ENCODE measurements at places on chromosomes 3 and 15. TPM values are rescaled to one million over a fixed set of nuclear protein-coding genes. Genes with fewer than 3 reads are reported as not detected.
A peak's percentile ranks its signal among the peaks of the same experiment; 100 is the strongest.

KLF15 gene
- 0.66 TPM for polyA plus RNA-seq

- no peak for DNase-seq
These were observed 35.2 kb downstream of the NR1I2 start for GRCh38 chr3:119817071-119817470.

RARB gene
- 18.1 TPM for polyA plus RNA-seq

DNA sequence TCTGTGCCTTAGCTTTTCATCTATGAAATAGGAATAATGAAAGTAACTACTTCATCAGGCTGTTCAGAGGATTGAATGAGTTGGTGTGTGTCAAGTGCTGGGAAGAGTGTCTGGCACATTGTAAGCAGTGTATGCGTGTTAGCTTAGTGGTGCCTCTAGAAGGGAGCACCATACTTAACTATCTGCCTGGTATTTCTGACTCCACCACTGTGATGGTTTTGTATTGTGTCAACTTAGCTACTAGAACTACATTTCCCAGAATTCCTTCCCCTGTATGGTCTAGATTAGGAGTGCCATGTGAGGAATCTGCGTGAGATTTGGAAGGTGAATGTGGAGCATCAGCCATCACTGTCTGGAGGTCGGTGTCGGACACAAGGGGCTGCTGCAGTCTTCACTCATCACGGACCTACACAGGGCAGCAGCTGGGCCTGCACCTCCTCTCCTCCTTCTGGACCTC lies 115.4 kb upstream of the GALNT15 start:
- DNase-seq, result no peak

DNA sequence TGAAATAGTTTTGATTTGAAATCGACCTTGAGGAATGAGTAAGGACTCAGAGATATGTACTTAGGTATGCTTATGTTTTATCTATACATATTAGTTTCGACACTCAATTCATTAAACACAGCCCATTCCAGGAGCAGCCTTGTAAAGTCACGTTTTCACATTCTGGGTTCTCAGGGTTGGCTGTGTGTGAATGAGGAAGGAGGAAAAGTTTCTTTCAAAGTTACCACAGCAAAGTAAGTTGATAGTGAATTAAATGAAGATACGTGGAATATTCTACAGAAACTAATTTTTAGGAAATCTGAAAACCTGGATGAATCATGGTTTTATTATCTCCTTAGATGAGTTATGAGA lies 133.5 kb downstream of the C3orf38 start:
- no peak for DNase-seq

DNA sequence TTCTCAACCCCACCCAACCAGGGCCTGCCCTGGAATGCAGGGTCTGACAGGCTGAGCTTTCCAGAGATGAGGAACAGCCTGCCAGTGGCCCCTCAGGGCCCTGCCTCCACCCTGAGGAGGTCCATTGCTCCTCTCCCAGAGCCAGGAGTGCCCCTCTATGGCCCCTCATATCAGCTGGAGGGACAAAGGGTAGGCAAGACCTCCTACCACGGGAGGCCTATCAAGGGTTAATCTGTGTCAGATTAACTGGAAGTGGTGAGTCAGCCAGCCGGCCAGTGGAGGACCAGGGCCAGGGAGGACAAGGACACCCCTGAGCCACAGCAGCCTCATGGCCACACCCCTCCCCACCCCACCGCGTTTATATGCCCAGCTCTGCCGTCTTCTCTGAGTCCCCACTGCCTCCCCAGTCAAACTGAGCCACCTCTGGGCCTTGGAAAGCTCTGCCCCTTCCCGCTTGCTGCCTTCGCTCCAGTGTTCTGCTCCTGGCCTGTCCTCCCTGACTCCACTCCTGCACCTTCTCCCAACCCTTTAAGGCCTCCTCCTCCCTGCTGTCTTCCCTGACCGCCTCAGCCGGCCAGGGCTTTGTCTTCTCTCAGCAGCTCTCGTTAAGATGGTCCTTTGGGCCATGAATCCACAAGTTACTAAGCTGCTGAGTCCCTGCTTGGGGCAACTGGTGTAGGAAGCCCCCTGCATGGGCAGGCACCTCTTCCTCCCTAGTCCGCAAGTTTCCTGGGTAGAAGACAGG lies 6.5 kb downstream of the CCDC33 start:
- DNase-seq, result no peak

GRCh38 chr3:101838691-101839090 lies 10.6 kb upstream of the NFKBIZ start:
- no peak for DNase-seq

GRCh38 chr3:33833408-33834095 lies 35.1 kb downstream of the PDCD6IP start:
- no peak for DNase-seq

CXCR6 gene
- polyA plus RNA-seq, result 0.12 TPM

TRH gene
- 0.19 TPM for polyA plus RNA-seq

- DNase-seq, result no peak
These were observed 106.7 kb upstream of the AGBL1 start for GRCh38 chr15:85972805-85973540.

DNA sequence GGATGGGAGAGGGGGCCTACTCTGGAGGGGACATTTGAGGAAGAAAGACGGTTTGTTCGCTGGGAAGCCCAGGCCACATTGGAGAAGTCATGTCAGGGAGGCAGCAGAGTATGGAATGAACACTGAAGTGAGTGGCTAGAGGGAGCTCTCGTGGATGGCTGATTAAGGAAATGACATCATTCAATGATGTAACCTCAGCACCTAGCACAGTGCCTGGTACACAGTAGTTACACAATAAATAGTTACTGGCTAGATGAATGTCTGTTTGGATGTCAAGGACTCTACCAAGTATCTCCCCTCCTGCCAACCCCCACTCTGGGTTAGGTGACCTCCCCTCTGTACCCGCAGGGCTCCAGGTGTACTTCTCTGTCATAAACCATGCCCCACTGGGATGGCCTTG lies 121.1 kb downstream of the CLSTN2 start:
- no peak for DNase-seq

GRCh38 chr3:127484601-127485388 lies 105.7 kb downstream of the TPRA1 start:
- no peak for DNase-seq

SNAP23 gene
- polyA plus RNA-seq, result 51.5 TPM

GRCh38 chr3:171935261-171936123 lies 92.3 kb downstream of the TMEM212 start:
- no peak for DNase-seq

GRCh38 chr15:66692391-66692790 lies 9.6 kb upstream of the SMAD6 start:
- DNase-seq, result no peak

A4GNT gene
- not detected for polyA plus RNA-seq

GRCh38 chr3:132563420-132564069 lies 33.5 kb upstream of the ACKR4 start:
- peak; percentile 69 for DNase-seq

GP9 gene
- polyA plus RNA-seq, result 0.24 TPM

GRCh38 chr15:63284335-63284734 lies 6.9 kb downstream of the APH1B start:
- no peak for DNase-seq

- DNase-seq, result no peak
These were observed 5.4 kb downstream of the ANPEP start for GRCh38 chr15:89809093-89809786.

PROS1 gene
- polyA plus RNA-seq, result 30.6 TPM

EXOSC7 gene
- polyA plus RNA-seq, result 42.6 TPM
